ENCODE measurements at places on chromosomes 16 and 17.

GRCh38 chr17:57935833-57936807 lies 19.1 kb downstream of the CUEDC1 start:
- no peak for DNase-seq

- DNase-seq: peak; percentile 20
Observed at GRCh38 chr16:69150146-69150865, 17.9 kb downstream of the UTP4 start.

DNA sequence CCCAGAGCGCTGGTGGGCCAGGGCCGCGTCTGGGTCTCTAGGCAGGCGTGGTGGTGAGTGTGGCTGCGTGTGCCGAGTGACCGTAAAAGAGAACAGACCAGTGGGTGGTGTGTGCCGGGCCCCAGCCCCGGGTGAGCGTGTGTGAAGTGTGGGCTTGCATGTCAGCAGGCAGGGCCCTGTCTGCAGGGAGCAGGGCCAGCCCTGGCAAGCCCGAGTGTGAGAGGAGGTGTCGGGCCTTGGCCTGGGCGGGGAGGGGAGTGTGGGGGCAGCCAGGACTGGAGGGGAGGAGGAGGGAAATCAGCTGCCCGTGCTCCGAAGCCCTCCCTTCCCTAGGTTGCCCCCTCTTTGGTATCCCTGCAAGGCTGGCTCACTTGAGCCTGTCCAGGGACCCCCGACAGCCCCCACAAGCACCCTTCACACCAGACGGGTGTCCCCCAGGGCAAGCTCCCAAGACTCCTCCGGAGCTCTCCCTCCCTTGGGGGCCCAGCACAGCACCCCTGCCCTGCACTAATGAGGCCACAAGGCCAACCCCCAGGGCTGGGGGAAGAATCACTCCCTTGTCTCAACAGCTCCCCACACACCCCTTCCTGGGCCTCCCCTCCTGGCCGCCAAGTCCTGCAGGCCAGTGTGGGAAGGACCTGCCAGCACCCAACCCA lies 1.9 kb downstream of the USH1G start:
- no peak for DNase-seq

GRCh38 chr17:50899005-50899460 lies 32.9 kb upstream of the TOB1 start:
- DNase-seq: no peak

- DNase-seq: peak; percentile 69
Observed at GRCh38 chr17:27381007-27381501, 75.2 kb upstream of the KSR1 start.

GRCh38 chr16:60510208-60510607 lies 1526.0 kb downstream of the CDH8 start:
- DNase-seq: no peak

Data from CD4-positive, alpha-beta T cell treated with Interferon gamma for 1 hour (primary cell).